ENCODE measurements at places on chromosomes 1 and 21. TPM values are rescaled to one million over a fixed set of nuclear protein-coding genes. Genes with fewer than 3 reads are reported as not detected.

DNA sequence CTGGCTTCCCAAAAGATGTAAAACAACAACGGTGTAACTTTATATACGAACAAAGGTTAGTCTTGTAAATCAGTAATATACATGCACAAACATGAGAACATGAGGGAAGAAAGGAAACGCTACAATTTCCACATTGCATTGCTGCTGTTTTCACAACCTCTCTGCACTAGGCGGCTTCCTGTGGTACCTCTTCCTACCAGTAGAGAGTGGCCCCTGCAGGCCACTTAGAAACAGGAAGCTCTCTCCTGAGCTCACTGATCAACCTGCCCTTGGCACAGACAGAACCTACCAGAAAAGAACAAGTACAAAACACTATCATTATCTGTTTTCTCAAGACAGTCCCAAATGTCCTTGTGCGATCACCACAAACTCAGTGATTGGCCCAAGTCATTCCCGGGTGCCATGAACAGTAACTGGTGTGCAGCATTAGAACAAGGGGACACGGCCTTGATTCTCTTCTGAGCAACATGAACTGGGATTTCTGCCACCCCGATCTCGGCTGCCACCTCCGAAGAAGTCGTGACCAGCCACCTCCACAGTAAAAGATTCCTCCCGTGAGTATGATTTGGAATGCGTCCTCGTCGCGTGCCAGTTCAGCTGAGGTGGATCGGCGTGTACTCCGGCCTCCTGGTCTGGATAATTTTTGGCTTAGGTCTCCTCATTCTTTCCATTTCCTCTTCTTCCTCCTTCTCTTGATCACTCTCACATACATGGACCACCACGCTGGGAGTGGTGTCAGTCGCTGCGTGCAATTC is 5.7 kb upstream of the KCNE1 start:
- peaks cover 16% of the 10 kb centered on the region for H3K4me1 ChIP-seq
- H3K27me3 ChIP-seq, result no peaks in the 10 kb centered on the region
- no peak overlapping the region for H3K4me3 ChIP-seq
- H3K27ac ChIP-seq, result no peak overlapping the region

The CD53 gene
- total RNA-seq, result not detected

The TTC39A gene
- 1.7 TPM for total RNA-seq

GRCh38 chr1:28864695-28865094 is 49.7 kb upstream of the EPB41 start:
- peaks cover 3% of the 10 kb centered on the region for H3K27me3 ChIP-seq
- H3K4me3 ChIP-seq, result no peak overlapping the region
- DNase-seq, result no peak

The KRTAP21-2 gene
- not detected for total RNA-seq

DNA sequence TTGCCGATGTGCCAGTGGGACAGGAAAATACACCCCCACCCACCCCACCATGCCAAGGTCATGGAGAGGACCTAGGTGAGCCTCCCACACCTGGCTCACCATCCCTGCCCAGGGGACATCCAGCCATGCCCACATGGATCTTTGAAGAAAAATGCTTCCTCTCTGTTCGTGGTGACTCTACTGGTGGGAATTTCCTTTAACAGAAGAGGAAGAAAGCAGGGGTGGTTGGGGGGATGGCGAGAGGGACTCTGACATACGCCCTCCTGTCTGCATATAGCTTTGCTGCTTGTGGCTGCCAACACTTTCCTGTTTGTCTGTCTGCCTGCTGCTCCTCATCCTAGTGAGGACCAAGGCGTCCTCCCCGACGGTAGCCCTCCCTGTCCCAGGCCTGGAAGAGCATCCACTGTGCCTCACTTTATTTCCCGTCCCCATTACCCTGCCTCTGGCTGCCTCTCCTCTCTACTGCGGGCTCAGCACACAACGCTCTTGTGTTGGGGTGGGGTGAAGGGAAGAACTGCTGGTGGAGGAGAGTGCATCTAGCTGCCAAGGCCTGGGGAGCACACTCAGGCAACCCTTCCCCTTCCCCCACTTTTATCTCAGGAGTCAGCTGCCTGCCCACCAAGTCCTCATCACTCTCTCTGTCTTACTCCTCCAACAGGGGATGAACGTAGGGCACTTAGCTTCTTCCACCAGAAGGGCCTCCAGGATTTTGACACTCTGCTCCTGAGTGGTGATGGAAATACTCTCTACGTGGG is 2.5 kb downstream of the SEMA4A start:
- H3K27ac ChIP-seq, result no peak overlapping the region
- peaks cover 7% of the 10 kb centered on the region for H3K4me1 ChIP-seq
- no peak overlapping the region for H3K4me3 ChIP-seq
- peaks cover 10% of the 10 kb centered on the region for H3K27me3 ChIP-seq
- DNase-seq, result no peak
- no peaks in the 10 kb centered on the region for H3K36me3 ChIP-seq

DNA sequence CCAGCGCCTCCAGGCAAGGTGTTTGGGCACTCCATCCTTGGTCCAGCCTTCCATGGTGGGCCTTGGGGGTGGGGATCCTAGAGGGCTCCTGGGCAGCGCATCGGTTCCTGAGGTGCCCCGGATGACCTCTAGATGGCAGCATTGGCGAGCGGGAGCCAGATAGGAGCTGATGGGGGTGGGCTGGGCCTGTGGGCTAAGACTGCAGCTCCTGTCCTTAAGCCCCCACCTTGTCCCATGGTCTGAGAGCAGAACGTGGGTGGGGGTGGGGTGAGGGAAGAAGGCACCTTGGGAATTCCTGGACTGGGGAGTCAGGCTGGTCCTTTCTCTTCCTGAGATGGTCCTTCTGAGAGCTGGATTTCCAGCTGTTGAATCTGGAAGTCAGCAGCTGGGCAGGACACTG is 93.4 kb upstream of the CSF3R start:
- DNase-seq, result peak; percentile 84
- H3K27me3 ChIP-seq, result peaks cover 38% of the 10 kb centered on the region
- no peaks in the 10 kb centered on the region for H3K36me3 ChIP-seq
- no peak overlapping the region for H3K4me3 ChIP-seq
- H3K4me1 ChIP-seq, result peaks cover 7% of the 10 kb centered on the region

DNA sequence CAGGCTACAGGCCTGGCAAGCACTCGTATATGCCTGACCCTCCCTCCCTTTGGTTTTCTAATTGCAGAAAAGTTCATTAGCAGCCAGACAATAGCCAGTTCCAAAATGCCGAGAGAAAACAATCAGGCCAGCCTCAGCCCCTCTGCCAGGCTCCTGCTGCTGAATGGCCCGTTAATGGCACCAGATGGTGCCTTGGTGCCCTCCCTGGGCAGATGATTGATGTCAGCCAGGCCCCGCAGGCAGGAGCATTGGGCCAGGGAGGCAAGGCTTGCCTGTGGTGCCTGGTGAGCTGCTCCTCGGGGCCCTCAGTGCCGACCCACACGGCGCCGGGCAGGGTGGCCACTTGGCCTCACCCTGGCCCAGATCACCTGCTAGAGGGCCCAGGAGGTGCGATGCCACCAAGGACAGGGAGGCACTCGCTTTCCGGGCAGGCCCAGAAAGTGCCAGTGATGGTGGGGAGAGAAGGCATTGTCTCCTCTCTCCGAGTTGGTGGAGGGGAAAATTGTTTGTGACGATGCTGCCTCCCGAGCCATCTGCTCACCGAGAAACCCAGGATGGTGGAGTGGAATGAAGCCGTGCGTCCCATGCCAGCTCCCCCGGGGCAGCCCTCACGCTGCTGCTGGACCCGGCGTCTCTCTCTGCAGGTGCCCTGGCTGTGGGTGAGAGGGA is 28.1 kb downstream of the QSOX1 start:
- no peak for DNase-seq
- no peak overlapping the region for H3K4me3 ChIP-seq
- no peaks in the 10 kb centered on the region for H3K27me3 ChIP-seq
- peaks cover 4% of the 10 kb centered on the region for H3K4me1 ChIP-seq
- H3K36me3 ChIP-seq, result no peaks in the 10 kb centered on the region

The SLFNL1 gene
- 0.37 TPM for total RNA-seq

GRCh38 chr1:194598098-194598497 is 1411.7 kb upstream of the B3GALT2 start:
- H3K27ac ChIP-seq, result no peak overlapping the region
- DNase-seq, result no peak
- no peak overlapping the region for H3K4me3 ChIP-seq

All from neural crest cell (in vitro differentiated cells).